ENCODE measurements at places on chromosomes 13 and 19.
A peak's percentile ranks its signal among the peaks of the same experiment; 100 is the strongest.

DNA sequence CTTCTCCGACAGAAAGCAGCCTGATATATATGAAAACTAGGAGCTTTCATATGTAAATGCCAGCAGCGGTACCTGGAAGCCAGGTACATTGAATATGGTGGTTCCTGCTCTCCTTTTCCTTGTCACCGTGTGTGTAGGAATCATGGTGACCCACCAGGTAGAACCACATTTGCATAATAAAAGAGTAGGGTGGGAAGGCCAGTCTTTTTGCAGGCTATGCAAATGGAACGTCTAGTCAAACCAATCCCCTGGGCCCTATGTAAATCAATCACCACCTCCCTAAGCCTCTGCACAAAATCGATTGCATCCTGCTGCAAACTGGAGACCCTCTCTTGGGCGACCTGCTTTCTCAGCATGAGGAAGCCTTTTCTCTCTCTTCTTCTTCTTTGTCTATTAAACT lies 22.2 kb upstream of the ZNF181 start:
- ATAC-seq: no peak

- no peak for ATAC-seq
Measured at GRCh38 chr19:50266896-50267295, 62.3 kb downstream of the KCNC3 start.

GRCh38 chr19:28405346-28405742 lies 807.6 kb downstream of the UQCRFS1 start:
- ATAC-seq: no peak

GRCh38 chr13:38167164-38167822 lies 182.4 kb upstream of the UFM1 start:
- no peak for ATAC-seq

GRCh38 chr13:113545931-113546516 lies 38.5 kb upstream of the TFDP1 start:
- peak; percentile 18 for ATAC-seq

DNA sequence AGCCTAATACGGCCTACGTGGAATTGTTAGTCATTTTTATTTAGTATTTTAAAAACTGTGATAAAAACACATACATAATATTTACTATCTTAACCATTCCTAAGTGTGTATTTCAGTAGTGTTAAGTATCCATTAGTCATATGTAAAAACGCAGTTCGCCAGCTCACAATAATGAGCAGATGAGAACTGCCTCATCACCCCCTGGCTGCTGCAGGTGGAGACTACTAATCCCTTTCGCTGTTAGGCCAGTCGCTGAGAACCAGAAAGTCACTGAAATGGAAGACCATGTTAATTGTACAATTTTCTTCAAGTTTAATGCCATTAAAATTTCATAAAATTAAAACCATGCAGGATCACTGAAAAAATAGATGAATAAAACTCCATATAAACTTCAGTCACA lies 1.6 kb downstream of the ESD start:
- no peak for ATAC-seq

- no peak for ATAC-seq
Measured at GRCh38 chr13:104796581-104796980, 1730.4 kb upstream of the SLC10A2 start.

- no peak for ATAC-seq
Measured at GRCh38 chr19:49434907-49435583, 6.3 kb downstream of the SLC17A7 start.

DNA sequence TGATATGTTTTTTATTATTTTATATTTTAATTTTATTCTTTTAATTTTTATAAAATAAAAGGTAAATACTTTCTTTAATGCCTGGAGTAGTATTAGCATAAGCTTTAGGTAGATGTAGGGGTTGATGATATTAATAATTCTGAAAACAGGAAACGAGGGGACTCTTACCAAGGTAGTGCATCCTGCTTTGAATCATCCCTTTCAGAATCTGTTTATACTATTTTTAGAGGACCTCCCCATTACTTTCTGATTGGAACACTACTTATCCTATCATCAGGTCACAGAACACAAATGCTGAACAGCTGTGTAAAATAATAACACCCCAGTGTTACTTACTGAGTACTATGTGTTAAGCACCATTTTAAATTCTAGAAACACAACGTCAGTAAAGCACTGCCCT lies 27.3 kb downstream of the COG6 start:
- no peak for ATAC-seq

DNA sequence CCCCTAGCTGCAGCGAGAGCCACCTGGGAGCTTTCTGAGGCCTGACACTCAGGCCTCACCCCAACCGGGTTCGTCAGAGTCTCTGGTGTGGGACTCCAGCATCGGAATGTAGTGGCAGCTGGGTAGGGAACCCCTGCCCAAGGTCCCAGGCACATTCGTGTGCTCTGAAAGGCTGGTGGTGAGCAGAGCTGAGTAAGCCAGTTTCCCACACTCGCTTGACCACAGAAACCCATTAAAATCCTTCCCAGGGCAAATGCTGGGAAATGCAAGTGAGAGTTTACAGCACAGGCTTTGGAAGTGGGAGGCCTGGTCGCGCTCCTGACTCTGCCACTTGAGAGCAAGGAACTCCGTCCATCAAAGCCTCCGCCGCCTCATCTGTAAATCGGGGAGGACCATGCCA lies 4.2 kb downstream of the TRAPPC6A start:
- no peak for ATAC-seq

DNA sequence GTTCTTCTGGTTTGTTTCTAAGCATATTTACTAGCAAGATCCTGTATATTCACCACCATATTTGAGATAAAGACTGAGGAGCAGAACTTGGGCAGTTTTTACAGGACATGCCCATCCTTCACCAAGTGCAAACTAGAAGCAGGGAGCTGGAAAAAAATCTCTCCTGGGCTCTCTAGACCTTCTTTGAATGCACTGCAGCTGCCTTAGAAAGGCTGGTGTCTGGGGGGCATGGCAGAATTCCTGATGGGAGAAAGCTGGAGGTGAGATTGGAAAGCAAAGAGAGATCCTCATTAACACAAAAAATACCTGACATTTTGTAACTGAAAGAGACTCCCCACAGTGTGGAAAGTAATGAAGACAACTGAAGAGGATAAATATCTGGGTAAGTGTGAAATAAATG lies 1612.1 kb downstream of the OLFM4 start:
- ATAC-seq: no peak

DNA sequence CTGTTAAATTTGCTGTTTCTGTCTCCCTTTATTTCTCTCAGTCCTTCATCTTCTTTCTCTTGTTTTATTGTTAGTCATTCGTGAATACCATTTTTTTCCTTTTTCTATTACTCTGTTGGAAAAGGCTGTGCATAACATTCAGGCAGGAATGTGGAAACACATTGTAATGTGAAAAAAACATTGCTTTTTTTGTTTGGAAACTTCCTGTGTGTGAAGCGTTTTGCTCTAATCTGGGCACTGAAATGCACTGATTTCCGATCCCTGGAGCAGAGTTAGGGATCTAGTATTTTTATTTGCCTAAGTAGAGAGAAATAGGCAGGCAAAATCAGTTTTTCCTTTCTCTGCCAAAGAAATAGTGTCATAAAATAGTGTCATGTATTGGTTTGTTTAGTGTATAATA lies 155.5 kb downstream of the PCCA start:
- ATAC-seq: no peak

- peak; percentile 39 for ATAC-seq
Measured at GRCh38 chr19:3692141-3693024, 7.9 kb downstream of the PIP5K1C start.

DNA sequence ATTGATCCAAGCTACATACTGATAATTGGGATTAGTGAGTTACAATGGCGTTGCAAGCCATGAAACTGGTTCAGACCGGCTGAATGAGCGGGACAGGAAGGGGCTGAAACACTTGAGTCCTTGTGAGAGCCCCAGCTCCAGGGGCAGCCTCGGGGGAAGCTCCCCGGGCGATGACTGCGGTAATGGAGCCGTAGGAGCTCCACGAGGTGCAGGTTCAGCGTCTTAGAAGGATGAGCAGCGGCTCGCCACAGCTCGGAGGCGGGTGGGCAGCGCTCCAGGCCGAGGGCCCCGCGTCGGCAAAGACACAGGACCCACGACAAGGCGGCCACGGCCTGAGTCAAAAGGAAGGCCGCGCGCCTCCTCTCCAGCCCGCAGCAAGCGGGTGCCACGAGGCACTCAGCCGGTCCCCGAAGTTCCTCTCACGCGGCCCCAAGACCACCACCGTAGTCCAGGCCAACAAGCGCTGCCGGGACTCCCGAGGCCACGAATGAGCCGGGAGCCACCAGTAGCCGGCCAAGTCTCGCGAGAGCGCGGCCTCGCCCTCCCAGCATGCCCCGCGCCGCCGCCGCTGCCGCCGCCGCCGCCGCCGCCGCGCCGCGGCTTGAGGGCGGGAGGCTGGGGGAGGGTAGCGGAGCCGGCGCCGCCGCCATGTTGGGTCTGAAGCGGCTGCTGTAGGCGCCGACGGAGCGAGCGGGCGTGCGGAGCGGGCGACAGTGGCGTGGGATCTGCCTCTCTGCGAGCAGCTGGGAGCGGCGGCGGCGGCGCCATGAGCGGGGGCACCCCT lies at the start of gene LSM14A:
Gene LSM14A (plus strand): TSS at position 628 of the 784 bp plus-strand sequence. CDS start 139 bp downstream, at position 767.
- ATAC-seq: peak; percentile 97

- ATAC-seq: peak; percentile 40
Measured at GRCh38 chr19:12867120-12868099, 13.8 kb downstream of the DNASE2 start.

- no peak for ATAC-seq
Measured at GRCh38 chr19:11692127-11692790, 46.5 kb downstream of the ZNF823 start.

DNA sequence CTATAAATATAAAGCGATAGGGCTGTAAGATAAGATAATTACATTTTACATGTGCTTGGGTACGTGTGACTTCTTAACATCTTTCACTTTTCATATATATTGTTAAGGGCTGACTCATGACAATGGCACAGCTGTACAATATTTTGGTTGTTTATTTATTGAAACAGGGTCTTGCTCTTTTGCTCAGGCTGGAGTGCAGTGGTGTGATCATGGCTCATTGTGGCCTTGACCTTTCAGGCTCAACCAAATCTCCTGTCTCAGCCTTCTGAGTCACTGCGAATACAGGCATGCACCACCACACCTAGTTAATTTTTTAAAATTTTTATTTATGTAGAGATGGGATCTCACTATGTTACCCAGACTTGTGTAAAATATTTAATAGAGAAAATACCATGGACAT lies 2532.4 kb upstream of the PCDH20 start:
- ATAC-seq: no peak

GRCh38 chr13:66926200-66926850 lies 303.8 kb downstream of the PCDH9 start:
- no peak for ATAC-seq

DNA sequence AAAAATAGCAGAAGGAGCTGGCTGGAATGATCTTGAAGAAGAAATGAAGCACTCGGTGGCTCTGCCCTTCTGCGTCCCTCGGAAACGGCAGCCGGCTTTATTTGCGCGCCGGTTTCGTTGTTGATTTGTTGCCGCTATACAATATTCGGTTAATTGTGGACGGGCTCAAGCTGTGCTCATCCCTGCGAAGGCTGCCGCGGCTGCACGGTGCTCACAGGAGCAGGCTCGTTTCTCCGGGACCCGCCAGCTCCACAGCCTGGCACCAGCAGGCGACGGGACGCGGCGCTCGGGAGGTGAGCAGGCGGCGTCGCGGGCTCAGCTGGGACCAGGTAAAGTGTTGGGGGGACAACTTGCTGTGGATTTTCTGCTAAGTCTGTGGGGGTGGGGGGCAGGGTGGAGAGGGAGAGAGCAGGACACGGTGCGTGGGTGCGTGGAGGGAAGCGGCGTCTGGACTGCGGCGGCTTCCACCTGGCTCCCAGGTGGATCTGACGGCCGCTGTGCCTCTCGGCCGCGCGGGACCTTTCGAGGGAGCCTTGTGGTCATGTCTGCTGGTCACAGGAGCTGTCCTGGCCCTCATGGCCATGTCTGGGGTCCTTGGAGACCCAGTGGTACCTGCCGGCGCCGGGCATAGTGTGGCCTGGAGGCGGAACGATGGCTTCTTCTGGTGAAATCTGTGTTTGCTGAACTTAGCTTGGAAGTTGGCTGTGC lies 90.9 kb downstream of the TEX29 start:
- ATAC-seq: no peak

DNA sequence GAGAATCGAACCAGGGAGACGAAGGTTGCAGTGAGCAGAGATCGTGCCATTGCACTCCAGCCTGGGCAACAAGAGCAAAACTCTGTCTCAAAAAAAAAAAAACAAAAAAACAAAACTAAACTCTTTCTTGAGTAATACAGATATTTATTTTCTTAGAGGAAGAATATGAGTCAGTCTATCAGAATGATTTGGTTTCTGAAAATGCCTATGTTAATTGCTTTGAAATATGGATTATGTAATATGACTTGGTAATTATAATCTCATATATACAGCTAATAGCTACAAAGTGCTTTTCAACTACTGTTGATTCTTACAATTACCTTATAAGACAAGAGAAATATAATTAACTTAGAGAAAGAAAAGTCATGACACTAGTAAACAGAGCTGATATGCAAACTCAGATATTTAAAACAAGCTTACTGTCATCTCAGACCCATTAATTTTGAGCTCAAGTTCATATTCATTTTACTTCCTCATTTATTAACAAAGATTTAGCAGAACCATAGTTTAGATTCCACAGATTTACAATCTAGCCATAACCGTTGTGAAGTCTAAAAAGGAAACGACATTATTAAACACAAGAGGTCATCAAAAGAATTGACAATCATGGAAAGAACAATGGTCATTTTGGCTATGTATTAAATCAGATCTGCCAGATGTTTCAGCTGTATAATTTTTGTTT lies 88.0 kb downstream of the TBC1D4 start:
- no peak for ATAC-seq

GRCh38 chr13:48731001-48731658 lies 77.4 kb downstream of the CYSLTR2 start:
- ATAC-seq: no peak

DNA sequence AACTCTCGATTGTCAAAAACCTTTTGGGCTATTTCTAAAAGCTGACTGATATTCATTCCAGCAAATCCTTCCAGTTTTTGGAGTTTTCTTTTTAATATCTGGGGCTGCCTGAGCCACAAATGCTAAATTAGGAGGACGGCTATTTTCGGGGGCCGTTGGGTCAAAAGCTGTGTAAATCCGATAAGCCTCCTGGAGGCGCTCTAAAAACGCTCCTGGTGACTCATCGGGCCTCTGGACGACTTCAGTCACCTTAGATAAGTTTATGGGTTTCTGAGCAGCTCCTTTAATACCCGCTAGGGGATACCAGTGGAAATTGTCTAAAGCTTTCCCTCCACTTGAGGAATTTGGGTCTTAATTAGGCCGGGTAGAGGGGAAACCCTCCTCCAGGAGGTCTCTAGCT lies 66.4 kb downstream of the ZNF730 start:
- no peak for ATAC-seq

- ATAC-seq: no peak
Measured at GRCh38 chr19:50488389-50489194, 11.9 kb upstream of the GARIN5A start.

- peak; percentile 76 for ATAC-seq
Measured at GRCh38 chr19:1855040-1855827, 7.0 kb upstream of the REXO1 start.
